ENCODE measurements at places on chromosomes 7 and 10.

- no peak for DNase-seq
Measured at GRCh38 chr7:107079212-107079940, 34.9 kb downstream of the PRKAR2B start.

DNA sequence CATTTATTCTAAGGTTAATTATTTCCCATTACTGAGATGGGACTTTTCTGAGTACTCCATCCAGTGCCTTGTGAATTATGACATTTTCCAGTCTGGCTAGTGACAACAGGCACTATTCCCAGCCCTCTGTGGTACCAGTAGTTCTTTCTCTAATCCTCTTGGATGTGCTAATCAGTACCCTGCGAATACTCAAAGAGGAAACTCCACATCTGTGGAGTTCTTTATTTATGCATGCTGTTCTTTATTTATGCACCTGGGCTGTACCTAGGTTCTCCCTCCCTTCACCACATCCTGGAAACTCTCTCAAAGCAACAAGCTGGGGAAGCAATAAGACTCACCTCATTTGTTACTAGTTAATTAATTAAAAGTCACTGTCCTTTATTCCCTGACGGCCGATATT is 83.5 kb downstream of the TSPAN12 start:
- DNase-seq: no peak

DNA sequence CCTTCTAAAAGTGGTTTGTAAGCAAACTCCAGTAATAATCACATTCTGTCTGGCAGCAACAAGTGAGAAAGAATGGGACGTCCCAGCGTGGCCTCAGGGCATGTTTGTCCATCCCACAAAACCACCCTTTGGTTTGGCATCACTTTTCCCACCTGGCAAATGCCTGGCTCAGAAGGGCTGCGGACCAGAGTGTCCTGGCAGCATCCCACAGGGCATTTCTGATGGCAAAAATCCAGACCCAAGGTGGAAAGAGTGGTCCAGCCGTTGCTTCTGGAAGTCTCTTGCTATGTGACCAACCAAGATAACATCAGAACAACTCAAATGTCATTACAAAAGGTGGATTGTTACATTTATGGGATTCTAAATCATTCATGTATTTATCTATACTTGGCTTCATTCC is 174.4 kb downstream of the CREB5 start:
- no peak for DNase-seq

DNA sequence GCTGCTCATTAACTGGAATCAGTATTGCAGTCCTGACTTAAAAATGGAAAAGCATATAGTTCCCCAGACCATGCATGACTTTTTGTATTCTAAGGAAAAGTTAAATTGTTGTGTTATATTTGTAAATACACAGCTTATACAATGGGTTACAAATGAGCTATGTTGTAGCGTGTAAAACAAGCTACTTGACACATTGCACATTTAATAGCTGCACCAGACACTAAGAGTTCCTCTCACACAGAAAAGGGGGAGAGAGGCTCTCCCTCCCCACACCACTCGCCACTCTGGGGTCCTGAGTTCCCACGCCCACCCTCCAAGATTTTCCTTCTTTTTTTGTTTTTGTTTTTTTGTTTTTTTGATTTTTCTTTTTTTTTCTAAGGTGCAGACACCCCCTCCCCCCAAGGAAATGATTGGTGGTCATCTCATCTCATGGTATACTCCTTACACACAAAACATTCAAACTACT is 6.3 kb downstream of the KLF6 start:
- no peak for DNase-seq

DNA sequence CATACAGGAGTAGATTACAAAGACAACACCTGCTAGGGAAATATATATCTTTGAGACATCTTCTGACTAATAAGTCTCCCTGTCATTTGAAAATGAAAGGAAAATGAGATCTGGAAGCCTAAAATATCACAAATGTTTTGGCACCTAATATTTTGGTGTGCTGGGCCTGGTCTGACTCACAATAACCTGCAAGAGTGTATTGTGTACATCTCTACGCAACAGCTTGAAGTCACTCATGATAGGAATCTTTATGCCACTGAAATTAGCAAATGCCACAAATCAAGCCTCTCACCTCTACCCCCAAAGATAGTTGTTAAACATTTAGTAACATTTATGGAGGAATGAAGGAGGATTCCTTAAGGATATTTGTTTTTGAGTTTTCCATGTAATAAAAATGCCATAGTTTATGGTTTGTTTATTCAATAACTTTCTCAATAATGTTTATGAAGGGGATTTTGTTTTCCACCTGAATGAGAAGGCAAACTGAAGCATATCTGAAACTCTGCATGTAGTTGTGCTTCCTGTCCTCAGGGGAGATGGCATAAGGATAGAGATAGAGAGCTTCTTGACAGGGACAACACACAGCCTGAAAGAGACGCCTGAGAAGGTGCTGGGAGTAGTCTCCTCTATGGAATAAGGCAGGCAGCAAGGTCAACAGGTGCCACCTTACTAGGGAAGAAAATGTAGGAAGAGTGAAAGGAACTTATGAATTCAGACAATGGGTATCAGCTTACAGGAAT is 197.4 kb downstream of the AHR start:
- no peak for DNase-seq

DNA sequence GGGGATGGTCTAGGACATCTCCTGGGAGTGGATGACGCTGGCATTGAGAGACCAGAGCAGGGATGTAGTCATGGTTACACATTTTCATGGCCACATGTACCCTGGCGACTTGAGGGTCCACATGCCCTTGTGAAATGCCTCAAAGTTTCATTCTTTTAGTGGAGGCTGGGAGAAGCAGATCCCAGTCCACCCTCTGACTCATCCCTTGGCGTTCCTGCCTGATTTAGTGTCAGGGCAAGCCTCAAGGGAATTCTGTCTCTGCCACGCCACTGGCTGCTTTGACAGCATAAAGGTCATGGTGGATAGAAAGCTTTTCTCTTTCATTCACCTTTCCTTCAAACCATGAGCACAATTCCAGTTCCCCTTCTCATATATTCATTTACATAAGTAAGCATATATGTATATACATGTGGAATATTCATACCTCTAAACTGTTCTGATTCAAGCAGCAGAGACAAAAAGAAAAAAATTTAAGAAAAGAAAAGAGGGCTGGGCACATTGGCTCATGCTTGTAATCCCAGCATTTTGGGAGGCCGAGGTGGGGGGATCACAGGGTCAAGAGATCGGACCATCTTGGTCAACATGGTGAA is 21.8 kb upstream of the KIF5B start:
- DNase-seq: no peak

DNA sequence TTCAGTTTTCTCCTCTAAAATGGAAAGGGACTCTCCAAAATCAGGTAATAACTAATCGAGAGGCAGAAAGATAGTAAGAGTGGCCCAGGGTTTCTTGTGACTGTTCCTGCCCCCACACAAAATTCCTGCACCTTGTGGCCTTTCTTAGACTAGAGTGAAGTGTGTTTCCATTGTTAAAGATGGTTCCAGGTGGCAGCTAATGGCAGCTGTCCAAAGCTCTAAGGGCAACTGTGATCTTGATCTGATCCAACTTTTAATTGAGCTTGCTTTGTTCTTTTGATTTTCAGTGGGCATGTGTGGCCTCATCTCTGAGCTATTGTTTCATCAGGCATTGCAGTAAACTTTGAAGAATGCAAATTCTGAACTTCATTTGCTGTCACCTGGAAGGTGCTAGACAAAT is 19.4 kb downstream of the ACSL5 start:
- no peak for DNase-seq

- DNase-seq: no peak
Measured at GRCh38 chr10:87864496-87865059, 1.2 kb downstream of the PTEN start.

All from CD4-positive, alpha-beta T cell treated with Interleukin-17A for 4 hours (primary cell).